Right renal cortex interstitium (tissue), 3 donors: ENCODE measurements at places on chromosomes 7 and 10. TPM values are rescaled to one million over a fixed set of nuclear protein-coding genes. Genes with fewer than 3 reads are reported as not detected.

DNA sequence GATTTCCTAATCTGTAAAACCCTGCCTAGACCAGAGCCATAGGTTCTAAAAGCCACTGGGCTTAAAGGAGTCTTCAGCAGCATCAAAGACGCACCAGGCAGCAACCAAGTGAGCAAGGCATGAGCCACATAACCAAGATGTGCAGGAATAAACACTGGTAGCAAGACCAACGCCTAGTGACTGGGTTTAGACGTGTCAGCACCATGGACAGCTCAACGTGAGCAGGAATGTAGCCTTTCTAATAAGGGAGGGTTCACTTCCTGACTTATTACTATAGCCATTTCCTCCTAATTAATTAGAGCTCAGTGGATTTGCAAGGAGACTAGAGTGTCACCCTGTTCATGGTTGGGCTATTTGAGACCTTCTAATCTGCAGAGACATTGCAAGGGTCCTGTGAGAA lies 223.7 kb downstream of the LHFPL3 start:
- peak; percentile 68 for DNase-seq

GRCh38 chr7:2928613-2929311 lies 84.7 kb upstream of the GNA12 start:
- DNase-seq = no peak

GRCh38 chr7:26201247-26202018 lies at the start of gene CBX3:
CBX3 (plus strand) TSS chr7:26201745; CDS start chr7:26202999, 1,254 bp downstream.
- no peak for DNase-seq

DNA sequence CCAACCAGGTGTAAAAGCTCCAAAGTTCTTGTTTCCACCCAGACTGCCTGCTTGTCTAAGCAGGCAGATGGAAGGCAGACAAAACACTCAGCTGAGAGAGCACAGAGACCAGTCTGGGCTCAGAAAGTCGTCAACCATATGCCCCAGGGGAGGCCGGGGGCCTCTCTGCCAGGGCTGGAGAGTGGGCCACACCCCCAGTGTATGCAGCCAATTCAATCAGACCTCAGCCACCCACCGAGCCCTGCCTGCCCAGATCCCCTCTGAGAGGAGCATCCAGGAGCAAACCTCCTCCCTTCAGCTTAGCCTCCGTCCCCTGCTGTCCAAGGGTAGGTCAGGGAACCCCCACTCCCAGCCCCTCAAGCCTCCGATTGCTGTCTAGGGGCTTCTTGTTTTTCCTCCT lies 196.3 kb downstream of the LSM5 start:
- no peak for DNase-seq

- no peak for DNase-seq
These were observed 85.4 kb downstream of the HDAC9 start for GRCh38 chr7:18580950-18581349.

Gene EPHA1
- 17.0 TPM for polyA plus RNA-seq

Gene GCK
- polyA plus RNA-seq = 2.5 TPM

Gene ADARB2
- polyA plus RNA-seq = 0.87 TPM

Gene GNG11
- 52.5 TPM for polyA plus RNA-seq
